ENCODE measurements at places on chromosomes 2 and 18.

GRCh38 chr2:70822843-70823242 lies 2.4 kb upstream of the CLEC4F start:
- no peak for DNase-seq

DNA sequence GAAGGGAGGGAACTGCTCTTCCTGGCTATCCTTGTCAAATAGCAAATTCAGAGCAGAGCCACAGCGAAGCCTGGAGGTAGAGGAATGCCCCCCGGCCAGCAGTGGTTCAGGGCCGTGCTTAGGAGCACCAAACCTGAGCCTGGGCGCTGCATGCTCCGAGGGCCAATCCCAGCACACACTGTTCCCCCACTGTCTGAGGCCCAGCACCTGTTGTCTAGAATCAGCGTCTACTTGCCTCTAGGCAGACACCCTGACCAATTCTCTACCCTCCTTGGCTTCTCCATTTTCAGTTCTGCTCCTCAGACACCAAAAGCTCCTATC lies 177.6 kb upstream of the PKDCC start:
- DNase-seq: no peak

- peak; percentile 13 for DNase-seq
Observed at GRCh38 chr2:152236191-152236925, 60.8 kb upstream of the STAM2 start.

DNA sequence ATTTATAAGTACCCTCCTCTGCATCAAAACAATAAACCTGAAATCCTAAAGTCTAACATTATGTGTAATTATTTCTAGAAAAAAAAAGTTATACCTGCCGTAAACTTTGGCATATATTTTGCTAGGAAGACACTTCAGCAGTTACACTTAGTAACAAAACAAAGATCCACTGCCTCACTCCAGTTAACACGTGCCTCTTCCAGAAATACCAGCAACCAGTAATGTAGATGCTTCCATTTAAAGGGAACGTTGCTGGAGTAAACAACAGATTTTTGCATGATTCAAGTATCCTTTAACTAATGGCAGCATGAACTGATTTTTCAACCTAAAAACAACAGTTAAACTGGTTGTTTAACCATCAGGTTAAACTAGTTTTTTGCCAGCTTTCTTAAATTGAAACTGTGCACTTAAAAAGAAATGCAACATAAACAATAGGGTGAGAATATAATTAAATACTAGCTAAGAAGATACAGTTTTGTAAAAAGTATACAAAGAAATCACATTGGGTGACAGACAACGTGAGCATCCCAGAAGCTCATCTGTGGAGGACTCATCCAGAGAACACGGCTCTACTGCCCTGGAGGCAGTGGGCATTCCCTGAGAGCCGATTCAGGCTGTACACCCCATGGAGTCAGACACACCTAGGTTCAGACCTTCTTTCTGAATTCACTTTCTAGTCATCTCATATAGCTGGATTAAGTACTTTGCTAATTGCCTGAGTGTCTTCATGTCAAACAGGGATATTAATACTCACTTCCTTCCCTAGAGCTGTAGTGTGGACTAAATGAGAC lies 22.3 kb downstream of the MGAT4A start:
- DNase-seq: no peak

DNA sequence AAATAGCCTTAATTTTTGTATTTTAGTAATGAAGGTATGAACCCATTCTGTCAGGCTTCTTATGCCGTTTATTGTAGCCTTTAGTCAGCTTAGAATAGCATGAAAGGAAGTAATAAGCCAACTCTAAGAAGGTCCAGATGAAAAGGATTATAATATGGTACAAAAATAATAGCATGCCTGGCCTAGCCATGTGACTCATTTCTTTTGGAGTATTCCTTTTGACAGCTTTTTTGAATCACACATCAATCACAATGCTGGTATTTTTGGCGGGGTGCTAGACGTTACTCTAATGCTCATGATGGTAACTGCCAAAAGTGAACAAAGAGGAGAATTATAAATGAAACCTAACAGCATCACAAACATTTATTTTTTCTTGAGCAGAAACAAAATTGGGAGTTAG lies 19.9 kb downstream of the FMNL2 start:
- peak; percentile 38 for DNase-seq

DNA sequence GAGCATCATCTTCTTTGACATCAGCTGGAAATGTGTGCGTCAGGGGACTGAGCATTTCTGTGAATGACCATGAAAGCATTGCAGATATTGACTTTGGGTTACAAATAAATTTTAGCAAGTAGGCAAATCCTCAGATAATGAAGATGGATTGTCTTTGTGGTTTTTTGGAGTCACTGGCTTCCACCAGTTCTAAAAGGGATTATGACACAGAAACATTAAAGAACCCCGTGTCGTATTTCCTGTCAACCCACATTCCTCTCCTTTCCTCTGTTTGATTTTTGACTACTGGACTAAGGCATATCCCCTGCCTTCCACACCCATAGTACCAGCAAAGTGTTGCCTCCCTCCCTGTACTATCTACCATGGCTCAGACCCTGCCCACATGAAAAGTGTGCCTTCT lies 268.1 kb downstream of the MYO3B start:
- DNase-seq: no peak

DNA sequence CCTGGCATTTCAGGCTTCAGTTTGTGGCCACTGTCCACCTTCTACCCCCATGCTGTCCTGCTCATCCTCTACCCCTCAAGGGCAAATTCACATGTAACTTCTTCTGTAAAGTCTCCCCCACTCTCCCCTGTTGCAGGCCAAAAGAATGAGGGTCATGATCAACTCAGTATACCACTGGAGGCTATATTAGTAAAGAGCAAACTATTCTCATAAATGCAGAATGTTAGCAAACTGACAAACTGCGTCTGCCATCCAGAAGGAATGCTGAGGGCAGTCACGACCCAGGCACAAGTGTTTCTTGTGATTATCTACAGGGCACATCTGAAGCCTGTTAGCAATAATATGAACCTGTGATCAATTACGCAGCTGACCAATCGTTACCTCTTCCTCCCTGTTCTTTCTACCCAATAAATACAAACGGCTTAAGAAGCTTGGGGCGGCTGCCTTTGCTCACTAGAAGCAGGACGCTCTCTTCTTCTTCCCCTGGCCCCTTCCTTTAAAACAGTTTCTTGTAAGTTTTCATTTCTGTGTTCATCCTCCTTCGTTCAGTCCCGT lies 58.3 kb downstream of the SEPTIN10 start:
- no peak for DNase-seq
